ENCODE measurements at places on chromosomes 5 and 9. TPM values are rescaled to one million over a fixed set of nuclear protein-coding genes. Genes with fewer than 3 reads are reported as not detected.
A peak's percentile ranks its signal among the peaks of the same experiment; 100 is the strongest.

Gene INSL4
- total RNA-seq: 0.54 TPM

Gene ENTPD2
- 3.8 TPM for total RNA-seq

- DNase-seq: no peak
Measured at GRCh38 chr9:12133416-12133815, 559.8 kb upstream of the TYRP1 start.

Gene IRGM
- not detected for total RNA-seq

GRCh38 chr5:37738057-37738691 lies 101.7 kb downstream of the GDNF start:
- DNase-seq: peak; percentile 36

Gene SPINK6
- not detected for total RNA-seq

All from Calu3 (cell line).